Activated CD4-positive, CD25-positive, alpha-beta regulatory T cell treated with anti-CD3 and anti-CD28 coated beads, Interleukin-2, amount 50 U/mL, for 16 hours (primary cell): ENCODE measurements at places on chromosomes 3 and 15.

GRCh38 chr15:40889112-40889511, 5.1 kb upstream of the VPS18 start:
- no peak for DNase-seq

- no peak for DNase-seq
Observed at GRCh38 chr15:38164507-38164906, 88.1 kb upstream of the SPRED1 start.

DNA sequence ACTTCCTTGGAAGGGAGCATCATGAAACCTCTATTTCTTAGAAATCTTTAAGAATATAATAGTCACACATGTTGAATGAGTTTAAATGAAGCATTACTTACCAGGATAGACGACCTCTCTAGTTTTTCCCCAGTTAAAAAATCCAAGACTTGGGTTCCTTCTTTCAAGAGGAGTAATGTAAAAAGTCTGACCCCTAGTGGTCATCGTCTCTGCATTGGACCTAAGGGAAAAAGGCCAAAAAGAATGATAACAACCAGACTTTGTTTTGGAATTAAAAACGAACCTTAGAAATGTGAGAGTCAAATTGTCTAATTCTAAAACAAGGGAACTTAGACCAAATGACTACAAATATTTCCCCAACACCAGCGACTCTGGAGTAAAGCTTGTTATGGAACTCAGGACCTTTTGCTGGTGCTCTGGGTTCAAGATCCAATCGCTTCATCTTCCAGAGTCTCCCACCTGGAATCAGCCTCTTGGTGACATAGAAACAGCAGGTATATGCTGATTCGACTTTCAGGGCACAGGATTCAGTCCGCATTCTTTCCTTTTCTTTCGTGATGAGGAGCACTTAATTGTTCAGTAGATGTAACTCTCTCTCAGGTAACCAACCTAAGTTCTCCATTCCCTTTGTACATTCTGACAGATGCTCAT, 214.8 kb upstream of the TPRG1 start:
- no peak for DNase-seq

DNA sequence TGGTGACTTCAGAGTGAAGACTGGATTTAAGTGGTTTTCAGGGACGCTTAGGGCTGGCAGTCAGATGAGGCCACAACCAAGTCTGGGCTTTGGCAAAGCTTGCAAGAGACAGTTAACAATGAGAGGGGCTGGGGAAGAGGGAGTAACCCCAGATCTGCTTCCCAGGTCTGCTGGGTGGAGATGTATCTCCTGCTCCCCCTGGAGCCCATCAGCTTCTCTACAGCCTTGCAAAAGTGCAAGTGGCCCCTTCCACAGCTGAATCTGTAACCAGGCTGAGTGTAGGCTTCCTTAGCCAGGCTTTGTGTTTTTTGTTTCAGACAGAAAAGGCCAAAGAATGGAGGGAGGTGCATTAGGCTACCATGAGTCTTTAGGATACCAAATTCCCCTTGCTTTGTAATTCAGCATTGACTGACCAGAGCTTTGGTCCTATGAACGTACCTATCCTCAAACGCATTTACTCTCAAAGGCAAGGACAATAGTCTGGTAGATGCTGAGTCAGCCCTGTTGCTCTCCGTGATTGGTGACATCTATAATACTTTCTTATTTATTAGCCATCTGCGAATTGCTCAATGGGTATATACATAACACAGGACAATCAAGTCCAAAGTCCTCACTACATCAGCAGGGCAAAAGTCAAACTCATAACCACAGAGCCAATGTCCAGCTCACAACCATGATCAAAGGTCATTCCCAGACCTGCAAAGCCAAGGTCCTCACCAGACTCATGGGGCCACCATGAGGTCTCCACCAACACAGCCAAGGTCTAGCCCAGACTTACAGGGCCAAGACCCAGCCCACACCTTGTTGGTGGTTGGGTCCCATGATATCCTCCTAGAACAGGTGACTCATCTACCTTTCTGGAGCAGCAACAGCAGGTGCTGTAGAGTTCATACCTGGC, 17.1 kb downstream of the CCDC13 start:
- no peak for DNase-seq

DNA sequence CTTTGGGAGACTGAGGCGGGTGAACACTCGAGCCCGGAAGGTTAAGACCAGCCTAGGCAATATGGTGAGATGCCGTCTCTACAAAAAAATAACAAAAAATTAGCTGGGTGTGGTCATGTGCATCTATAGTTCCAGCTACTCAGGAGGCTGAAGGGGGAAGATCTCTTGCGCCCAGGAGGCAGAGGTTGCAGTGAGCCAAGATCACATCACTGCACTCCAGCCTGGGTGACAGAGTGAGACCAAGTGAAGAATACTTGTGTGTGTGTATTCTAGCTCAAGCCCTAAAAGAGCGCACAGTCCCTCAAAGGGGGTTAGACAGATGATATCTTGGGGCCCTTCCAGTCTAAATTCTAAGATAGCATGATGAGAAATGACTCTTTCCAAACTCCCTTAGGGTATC, 23.7 kb downstream of the DAPK2 start:
- DNase-seq = no peak

- no peak for DNase-seq
Observed at GRCh38 chr3:107637416-107638183, 114.8 kb downstream of the BBX start.

- DNase-seq = no peak
Observed at GRCh38 chr15:64536244-64536836, 76.0 kb downstream of the ZNF609 start.

DNA sequence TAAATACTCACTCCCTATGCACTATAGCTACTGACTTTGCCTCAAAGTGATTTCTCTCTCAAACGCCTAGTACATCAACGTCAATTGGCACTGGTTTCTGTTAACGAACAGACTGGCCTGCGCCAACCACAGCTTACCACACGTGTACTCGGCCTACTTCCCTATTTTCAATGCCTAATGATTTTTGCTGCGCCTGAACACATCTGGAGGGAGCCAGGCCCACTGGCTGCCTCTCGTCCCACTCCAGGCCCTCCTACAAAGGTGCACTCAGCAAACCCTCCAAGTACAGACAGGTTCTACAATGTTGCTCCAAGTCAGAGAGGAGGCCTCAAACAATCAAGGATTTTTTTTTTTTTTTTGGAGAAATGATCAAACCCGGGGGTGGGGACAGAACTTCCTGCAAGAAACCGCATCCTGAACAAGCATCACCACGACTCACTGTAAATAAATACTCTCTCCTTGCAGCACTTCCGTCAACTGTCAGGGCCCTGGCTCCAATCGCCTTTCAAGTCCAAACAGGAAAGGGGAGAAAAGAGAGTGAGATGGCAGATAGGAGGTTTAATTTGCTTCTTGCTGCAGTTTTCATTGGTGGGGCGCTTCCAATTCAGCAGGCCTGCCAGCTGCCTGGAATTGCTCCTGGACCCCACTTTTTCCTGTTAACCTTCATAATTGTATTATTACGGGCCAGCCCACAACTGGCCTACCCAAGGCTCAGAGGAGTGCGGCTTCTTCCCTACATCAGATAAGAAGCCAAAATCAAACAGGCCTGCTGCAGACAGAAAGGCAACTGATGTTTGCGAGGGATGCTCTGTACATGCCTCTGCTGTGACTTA, 139.3 kb downstream of the FOXP1 start:
- DNase-seq = peak; percentile 44

GRCh38 chr3:50515565-50516439, 12.4 kb upstream of the CACNA2D2 start:
- no peak for DNase-seq
